ENCODE measurements at places on chromosomes 12 and 14. TPM values are rescaled to one million over a fixed set of nuclear protein-coding genes. Genes with fewer than 3 reads are reported as not detected.

C12orf56 gene
- not detected for total RNA-seq

GLI1 gene
- 0.52 TPM for total RNA-seq

- no peak for DNase-seq
Measured at GRCh38 chr14:77043177-77043983, 14.9 kb upstream of the IRF2BPL start.

GRCh38 chr12:132747395-132747794 lies 14.2 kb downstream of the ANKLE2 start:
- no peak for DNase-seq

KCNH3 gene
- total RNA-seq = 2.3 TPM

GRCh38 chr14:72889366-72889765 lies 4.5 kb downstream of the DPF3 start:
- DNase-seq = no peak

DNA sequence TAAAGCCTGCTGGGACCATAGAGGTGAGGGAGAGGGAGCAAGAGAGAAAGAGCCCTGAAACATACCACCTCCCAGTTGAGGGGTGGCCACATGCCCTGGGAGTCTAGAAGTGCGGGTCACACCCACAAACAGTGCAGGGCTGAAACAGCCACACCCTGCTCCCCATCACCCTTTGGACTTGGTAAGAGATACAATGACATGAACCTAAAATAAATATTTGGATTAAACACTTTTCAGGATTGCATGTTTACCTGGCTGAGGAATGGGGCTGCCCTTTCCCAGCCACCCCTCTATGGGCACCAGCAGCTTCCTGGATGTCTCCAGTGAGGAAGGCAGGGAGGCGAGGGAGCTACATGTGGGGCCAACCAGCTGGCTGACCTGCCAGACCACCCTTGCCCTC lies 39.0 kb upstream of the TC2N start:
- DNase-seq = no peak

- no peak for DNase-seq
Measured at GRCh38 chr12:64706857-64707256, 52.3 kb downstream of the GNS start.

DNA sequence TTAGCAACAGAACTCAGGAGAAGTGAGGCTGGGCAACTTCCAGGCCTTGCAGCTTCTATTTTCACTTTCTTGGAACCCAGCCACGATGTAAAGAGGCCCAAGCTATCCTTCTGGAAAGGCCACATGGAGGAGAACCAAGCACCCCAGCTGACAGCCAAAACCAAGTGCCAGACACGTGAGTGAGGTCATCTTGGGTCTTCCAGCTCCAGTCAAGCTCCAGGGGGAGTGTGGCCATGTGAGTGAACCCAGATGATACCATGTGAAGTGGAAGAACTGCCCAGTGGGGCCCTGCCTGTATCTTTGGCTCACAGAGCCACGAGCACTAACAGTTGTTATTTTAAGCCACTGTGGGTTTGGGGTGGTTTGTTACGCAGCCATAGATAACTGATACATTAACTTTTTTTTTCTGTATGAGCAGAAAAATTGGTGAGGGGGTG lies 126.8 kb upstream of the MAP1LC3B2 start:
- DNase-seq = no peak

LAG3 gene
- 12.0 TPM for total RNA-seq

TMTC2 gene
- 2.5 TPM for total RNA-seq

All from activated CD4-positive, alpha-beta T cell treated with anti-CD3 and anti-CD28 coated beads, Interleukin-2, amount 10 ng/mL, durations not matched to agents 7 days and 5 days (primary cell).